Hematopoietic multipotent progenitor cell (in vitro differentiated cells): ENCODE measurements at places on chromosomes 1 and 21.

- no peak for DNase-seq
These were observed 35.5 kb downstream of the MAN1C1 start for GRCh38 chr1:25651824-25652741.

- DNase-seq: no peak
These were observed 6.3 kb upstream of the TDRD10 start for GRCh38 chr1:154495496-154496273.

DNA sequence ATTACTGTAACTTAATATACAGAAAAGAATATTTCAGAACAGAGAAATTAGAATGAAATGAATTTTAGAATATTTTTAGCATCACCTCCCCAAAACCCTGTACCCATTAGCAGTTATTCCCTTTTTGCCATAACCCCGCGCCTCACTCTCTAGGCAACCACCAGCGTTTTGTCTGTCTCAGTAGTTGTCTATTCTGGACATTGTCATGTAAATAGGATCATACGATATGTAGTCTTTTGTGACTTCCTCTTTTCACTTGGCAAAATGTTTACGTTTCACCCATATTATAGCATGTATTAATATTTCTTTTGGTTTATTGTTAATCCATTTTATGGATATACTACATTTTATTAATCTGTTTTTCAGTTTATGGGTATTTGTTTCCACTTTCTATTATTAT is 24.9 kb downstream of the SOAT1 start:
- DNase-seq: no peak

- DNase-seq: no peak
These were observed 78.1 kb downstream of the CD34 start for GRCh38 chr1:207832796-207833195.

- no peak for DNase-seq
These were observed 72.6 kb upstream of the ARHGAP29 start for GRCh38 chr1:94309829-94310569.

DNA sequence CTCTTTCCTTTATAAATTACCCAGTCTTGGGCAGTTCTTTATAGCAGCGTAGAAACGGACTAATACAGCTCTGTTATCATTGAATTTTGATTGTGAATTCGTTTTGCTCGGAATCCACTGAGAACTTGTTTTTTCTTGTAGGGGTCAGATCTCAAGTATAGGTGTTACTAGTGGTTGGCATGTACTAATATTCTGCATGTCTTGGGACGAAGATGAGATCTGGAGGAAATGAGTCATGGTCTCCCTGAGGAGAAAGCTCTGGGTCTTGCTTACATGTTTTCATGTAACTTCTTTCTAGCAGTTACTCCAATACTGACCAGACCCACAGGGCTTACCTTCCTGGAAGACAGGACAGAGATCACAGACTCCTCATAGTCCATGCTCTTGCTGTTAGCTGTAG is 30.3 kb downstream of the ZSCAN20 start:
- DNase-seq: no peak

- no peak for DNase-seq
These were observed 81.6 kb downstream of the KIRREL1 start for GRCh38 chr1:158075078-158075477.

DNA sequence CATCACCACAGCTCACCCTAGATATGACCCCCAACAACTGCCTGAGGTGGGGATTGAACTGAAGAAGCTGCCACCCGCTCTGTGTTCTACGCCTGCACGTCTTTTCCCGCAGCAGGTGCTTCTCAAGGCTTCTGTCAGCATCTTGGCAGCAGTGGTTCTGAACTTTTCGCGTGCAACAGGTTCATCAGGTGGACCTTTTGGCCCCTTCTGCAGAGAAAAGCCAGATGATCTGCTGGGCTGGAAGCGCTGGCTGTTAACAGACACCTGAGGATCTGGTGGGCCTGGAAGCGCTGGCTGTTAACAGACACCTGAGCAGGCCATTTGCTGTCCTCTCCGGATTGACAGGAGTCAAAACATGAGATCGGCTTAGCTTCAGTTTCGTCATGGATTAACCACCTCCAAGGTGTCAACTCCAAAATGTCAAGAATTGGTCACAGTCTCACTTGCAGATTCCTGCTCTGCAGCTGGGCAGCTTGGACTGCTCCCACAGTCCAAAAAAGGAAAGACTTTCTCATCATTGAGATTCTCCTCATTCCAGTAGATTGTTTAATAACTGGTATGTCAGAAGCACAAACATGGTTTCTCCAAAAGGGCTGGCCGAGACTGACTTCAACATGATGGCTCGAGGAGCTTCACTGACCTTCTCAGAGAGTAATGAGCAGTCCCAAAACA is 4.7 kb downstream of the C1orf174 start:
- no peak for DNase-seq

DNA sequence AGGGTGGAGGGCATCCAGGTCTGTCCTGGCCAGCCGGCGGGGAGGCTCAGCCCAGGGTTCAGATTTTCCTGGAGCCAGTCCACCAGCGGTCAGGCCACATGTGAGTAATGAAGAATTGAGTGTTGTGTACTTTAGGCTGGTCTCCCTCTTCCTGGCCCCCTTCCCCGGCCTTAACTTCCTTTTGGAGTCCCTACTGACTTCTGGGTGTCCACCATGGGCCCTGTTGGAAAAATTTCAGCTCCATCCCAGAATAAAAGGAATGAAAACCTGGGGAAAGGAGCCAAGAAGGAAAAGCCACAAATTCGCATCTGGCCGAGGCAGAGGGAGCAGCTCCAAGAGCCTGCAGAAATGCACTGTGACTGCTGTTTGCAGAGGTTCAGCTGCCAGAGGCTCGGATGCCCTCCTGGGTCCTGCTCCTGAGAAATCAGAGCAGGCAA is 35.5 kb upstream of the HHAT start:
- no peak for DNase-seq
